ENCODE measurements at places on chromosomes 3 and 15. TPM values are rescaled to one million over a fixed set of nuclear protein-coding genes. Genes with fewer than 3 reads are reported as not detected.
A peak's percentile ranks its signal among the peaks of the same experiment; 100 is the strongest.

Gene SPTSSB
- total RNA-seq = not detected

Gene STXBP5L
- 0.07 TPM for total RNA-seq

GRCh38 chr3:177606891-177607290, 409.6 kb upstream of the TBL1XR1 start:
- no peak for DNase-seq

GRCh38 chr3:186138272-186138981, 29.5 kb upstream of the ETV5 start:
- DNase-seq = no peak

- DNase-seq = no peak
These were observed 1.6 kb downstream of the PDE8A start for GRCh38 chr15:84983294-84983693.

DNA sequence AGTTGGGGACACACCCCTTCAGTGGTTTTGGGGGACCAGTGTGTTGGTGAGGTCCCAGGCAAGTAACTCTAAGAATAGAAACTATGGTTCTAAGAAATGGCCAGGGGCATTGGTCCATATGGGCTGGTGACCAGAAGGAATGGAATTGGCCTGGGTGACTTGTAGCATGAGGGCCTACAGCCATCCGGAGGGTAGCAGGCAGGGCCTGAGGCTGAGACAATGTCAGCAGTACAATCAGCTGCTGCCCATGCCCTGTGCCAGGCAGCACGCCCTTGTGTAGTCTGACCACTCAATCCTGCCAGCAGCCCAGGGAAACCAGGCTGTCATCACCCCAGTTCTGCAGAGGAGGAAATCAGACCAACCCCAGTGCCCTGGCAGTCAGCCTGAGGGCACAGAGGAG, 100.6 kb downstream of the DNAJB8 start:
- DNase-seq = peak; percentile 28

- DNase-seq = no peak
These were observed 7.3 kb upstream of the LMCD1 start for GRCh38 chr3:8494327-8494726.

- DNase-seq = no peak
These were observed 12.3 kb downstream of the CA12 start for GRCh38 chr15:63369296-63369695.

DNA sequence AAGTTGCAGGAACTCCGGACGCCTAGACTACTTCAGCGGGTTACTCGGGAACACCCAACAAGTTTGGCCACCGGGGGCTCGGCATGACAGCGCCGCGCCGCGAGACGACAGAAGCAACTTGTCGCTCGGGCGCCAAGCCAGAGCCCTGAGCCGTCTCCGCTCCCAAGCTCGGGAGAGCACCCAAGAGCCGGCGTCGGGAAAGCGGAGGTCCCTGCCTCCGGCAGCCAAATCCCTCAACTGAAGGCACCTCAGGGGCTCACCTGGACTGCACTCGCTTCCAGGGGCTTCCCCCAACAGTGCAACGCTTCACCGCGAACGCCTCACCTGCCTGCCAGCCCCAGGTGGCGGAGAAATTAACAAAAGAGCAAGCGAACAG, 640 bp downstream of the MB21D2 start:
- DNase-seq = peak; percentile 83

Gene SPRED1
- total RNA-seq = 9.7 TPM

- peak; percentile 74 for DNase-seq
These were observed 1.1 kb upstream of the LPP start for GRCh38 chr3:188152660-188153436.

GRCh38 chr3:169179722-169180121, 483.8 kb downstream of the MECOM start:
- peak; percentile 37 for DNase-seq

- peak; percentile 12 for DNase-seq
These were observed 252.9 kb downstream of the SHQ1 start for GRCh38 chr3:72595376-72595775.

- DNase-seq = no peak
These were observed 290.4 kb downstream of the MAGI1 start for GRCh38 chr3:65748326-65748725.

Gene CPB1
- not detected for total RNA-seq
